ENCODE measurements at places on chromosomes 1 and 21.

GRCh38 chr1:159443066-159443750 lies 3.7 kb downstream of the OR10J1 start:
- DNase-seq: no peak

GRCh38 chr1:54579337-54579781 lies 31.3 kb downstream of the ACOT11 start:
- DNase-seq: no peak

GRCh38 chr1:50529510-50529909 lies 106.3 kb upstream of the DMRTA2 start:
- DNase-seq: no peak

DNA sequence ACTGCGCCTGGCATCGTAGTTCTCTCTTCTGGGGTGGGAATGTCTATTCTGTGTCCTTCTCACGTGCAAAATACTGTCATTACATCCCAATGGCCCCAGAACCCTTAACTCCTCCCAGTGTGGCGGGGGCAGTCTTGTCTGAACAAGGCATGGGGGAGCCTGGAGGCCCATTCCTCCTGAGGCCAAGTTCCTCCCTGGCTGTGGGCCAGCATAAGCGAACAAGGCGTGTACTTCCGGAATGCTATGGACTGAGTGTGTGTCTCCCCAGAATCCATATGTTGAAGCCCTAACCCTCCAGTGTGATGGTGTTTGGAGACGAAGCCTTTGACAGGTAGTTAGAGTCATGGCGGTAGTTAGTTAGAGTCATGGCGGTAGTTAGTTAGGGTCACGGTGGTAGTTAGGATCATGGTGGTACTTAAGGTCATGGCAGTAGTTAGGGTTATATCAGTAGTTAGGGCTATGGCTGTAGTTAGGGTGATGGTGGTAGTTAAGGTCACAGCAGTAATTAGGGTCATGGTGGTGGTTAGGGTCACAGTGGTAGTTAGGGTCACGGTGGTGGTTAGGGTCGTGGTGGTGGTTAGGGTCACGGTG lies 71.0 kb downstream of the PRKCZ start:
- no peak for DNase-seq

DNA sequence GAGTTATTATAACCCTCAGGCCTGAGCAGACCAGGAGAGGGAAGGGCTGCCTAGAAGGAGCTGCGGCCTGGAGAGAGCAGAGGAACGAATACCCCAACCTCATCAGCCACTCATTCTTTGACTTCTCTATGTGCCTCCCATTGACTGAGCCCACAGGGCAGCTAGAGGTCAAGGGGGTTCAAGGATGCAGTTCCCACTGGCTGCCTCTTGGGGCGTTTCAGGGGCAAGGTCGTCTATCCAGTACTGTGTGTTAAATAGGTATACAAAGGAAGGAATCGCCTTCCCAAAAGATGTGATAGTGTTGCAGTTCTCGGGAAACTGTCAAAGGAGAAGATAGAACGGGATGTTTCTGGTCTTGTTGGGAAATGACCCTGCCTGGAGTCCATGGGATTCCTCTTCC lies 250.6 kb downstream of the PRDM2 start:
- no peak for DNase-seq

DNA sequence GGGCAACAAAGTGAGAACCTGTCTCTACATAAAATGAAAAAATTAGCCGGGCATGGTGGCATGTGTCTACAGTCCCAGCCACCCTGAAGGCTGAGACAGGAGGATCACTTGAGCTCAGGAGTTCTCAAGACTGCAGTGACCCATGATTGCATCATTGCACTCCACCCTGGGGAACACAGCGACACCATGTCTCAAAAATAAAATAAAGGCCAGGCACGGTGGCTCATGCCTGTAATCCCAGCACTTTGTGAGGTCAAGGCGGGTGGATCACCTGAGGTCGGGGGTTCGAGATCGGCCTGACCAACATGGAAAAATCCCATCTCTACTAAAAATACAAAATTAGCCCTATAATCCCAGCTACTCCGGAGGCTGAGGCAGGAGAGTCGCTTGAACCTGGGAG lies 20.1 kb downstream of the ANKRD13C start:
- DNase-seq: no peak

DNA sequence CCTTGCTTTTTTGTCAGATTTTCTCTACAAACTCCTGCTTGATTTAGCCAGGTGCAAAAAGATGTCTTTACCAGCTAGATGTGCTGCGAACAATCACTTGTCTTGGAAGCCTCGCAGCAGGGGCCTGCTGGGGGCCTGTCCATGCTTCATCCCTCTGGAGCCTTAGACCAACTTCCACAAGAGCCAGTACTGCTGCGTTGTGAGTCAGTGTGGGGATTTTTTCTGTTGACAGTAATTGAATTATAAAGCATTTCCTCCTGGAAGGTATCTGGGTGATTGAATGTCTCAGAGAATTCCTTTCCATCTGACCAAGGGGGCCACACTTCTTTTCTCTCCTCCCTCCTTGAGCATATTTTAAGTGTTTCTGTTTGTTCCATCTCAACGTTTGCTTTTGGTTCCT lies 40.4 kb upstream of the LDLRAP1 start:
- DNase-seq: no peak

DNA sequence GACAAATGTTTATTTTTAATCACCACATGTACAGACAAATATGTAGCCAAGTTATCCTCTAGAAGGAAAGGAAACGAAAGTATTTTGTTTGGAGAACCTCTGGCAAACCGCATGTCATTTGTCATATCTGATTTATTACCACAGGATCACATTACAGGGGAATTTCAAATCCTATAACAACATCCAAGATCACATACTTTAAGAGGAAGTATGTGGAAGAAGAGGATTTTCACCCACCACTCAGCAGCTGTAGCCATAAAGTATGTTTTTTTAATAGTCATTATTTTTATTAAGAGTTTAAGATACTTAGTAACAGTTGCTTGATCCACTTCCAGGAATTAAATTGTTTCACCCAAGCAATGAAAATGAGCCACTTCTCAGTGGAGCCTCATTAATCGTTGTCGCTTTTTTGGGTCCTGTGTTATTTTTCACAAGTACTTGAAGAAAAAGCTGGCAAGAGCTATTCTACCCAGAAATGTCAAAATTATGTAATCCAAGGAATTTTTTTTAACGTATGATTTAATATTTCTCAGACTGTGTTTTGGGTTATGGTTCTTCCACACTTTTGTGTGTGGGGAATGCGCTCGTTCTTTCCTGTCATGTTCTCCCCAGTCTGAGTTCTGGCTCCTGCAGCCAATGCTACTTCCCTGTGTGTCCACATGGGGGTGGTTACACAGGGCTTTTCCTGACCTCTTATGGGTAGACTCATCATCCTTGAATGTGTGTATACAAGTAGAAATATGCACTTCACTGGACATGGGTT lies 6.9 kb downstream of the SERTAD4 start:
- DNase-seq: no peak

DNA sequence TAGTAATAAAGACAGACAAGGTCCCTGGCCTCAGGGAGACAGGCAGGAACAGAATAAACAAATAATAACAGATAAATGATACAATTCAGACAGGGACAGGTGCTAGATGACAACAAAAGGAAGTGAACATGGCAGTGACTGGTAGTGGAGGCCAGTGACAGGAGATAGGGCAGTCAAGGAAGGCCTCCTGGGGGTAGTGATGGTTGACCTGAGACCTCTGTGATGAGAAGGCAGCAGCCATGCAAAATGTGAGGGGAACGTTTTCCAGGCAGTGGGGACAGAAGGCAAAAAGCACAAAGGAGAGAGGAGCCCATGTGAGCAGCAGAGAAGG lies 18.5 kb downstream of the OPTC start:
- no peak for DNase-seq

- DNase-seq: no peak
Observed at GRCh38 chr1:35369922-35370671, 101.6 kb downstream of the ZMYM4 start.

DNA sequence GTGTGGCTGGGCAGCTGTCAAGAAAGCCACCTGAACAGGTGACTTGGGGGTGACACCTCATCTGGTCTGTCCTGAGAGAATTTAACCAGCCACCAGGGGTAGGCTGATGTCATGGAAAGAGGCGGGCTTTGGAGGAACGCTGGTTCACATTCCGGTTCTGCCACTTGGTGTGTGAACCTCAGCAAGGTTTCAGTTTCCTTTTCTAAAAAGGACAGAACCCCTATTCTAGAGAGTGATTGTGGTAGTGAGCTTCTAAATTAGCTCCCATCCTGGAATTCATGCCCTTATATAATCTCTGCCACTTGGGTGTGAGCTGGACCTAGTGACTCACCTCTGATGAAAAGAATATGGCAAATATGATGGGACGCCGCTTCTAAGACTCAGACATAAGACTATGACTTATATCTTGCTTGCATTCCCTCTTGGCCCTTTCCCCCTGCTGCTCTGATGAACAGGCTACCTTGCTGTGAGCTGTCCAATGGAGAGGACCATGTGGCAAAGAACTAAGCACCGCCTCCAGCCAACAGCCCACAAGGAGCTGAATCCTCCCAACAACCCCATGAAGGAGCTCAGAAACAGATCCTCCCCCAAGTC lies 332.1 kb downstream of the RRAGC start:
- DNase-seq: peak; percentile 24

DNA sequence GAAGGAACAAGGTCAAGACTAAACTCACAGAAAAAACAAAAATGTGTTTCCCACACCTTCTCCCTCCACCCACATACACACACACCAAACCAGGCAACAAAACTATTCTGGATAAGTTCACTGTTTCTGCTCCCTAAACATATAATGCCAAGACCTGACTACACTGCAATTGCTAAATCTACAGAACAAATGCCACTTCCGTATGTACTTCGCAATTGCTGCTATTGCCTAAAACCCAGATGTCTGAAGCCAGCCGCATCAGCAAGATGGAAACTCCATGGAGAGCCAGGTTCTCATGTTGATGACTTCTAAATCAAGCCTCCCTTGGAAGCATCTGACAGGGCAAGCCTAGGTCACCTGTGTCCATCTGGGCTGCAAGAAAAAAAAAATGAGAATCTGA lies 8.3 kb upstream of the AIM2 start:
- no peak for DNase-seq

DNA sequence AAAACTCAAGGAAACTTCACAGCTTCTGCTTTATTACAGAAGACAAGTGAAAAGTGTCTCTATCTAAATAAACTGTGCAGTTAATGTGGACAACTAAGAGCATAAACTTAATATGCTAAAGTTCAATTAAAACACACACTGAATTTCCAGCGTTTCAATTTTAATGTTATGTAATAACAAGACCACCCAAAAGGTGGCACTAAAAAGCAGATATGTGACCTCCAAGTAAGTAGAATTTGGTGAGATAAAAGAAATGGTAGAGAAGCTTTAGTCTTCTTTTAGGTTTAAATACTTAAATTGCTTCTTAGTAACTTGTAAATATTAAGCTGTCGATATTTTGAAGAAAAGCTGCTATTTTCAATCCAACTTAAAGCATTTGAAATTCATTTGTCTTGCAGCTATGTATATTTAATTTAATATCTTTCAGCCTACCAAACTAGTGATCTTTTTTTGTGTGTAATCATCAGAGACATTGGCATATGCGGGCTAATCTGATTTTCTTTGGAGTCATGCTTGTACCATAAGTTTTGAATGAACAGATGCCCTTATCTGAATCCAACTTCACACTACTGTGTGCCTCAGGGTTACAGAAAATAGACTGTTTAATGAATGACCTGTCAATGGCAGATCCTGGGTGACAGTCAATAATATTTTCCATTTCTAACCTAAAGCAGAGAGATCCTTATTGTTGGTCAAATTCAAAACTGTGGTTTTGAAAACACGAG lies 36.5 kb upstream of the ADAMTS1 start:
- no peak for DNase-seq

DNA sequence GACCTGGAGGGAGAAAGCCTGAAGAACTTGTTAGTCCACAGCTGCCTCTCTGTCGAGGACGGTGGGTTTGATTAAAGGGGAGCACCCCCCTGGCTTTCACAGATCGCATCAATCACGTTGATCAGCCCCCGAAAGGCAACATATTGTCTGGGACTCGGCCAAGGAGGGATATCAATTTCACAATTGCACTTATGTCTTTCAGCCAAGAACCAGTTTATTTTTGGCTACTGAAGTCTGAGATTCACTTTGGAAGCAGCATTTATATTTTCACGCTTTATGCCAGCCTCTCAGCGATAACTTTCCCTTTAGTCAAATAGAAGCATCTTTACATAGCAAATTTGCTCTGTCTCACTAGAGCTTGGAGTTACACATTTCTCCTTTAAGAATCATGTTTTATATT lies 253.2 kb upstream of the RRP15 start:
- no peak for DNase-seq

- no peak for DNase-seq
Observed at GRCh38 chr1:234529950-234530237, 50.9 kb upstream of the TARBP1 start.

DNA sequence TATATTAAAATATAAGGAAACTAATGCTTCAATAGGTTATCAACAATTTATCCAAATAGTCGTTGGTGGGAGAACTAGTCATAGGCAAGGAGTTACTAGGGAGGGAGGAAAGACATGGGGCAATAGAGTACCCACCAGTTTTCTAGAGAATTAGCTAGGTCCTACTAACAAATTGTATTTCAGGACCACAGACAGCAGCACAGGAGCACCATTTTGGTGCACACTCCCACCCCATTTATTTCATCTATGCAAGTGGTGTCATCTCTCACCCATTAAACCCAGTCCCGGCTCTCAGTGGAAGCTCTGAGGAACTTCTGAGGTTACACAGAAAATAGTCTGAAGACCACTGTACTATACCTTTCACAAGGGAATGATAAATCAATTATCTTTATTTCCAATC lies 89.0 kb upstream of the BCAR3 start:
- DNase-seq: no peak

- no peak for DNase-seq
Observed at GRCh38 chr1:119981986-119982815, 85.9 kb upstream of the ADAM30 start.

DNA sequence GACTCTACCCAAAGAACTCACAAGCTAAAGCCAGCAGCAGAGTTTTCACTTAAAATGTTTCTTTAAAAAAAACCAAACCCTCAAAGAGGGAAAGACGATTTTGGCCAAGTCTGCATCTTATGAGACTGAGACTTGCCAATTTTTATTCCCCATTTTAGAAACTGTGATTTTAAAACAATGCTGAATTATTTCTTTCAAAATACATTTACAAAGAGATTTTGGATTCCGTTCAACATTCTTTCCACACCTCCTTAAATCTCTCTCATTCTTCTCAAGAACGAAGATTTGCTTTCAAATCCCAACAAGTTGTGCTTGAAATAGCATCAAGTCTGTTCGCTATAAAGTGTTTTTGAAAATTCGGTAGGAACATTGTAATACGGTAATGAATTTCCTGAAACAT lies 133.9 kb upstream of the VANGL1 start:
- DNase-seq: no peak

GRCh38 chr1:93597709-93598108 lies 83.9 kb downstream of the BCAR3 start:
- no peak for DNase-seq

DNA sequence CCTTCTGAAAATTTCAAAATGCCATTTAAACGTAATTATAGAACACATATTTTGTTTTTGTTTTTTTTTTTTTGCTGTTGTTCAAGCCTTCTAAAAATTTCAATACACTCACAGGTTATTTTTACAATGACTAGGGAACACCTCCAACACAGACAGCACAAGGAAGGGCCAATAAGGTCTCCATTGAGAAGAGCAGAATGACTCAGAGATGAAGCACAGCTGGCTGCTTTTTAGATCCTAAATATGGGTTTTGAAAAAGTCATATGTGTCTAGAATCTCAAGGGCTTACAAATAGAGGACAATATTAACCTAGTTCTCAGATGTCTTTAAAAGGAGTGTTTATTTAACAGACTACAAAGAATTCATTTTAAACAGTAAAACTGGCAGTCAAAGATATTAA lies 104.6 kb downstream of the NEGR1 start:
- DNase-seq: no peak

- DNase-seq: no peak
Observed at GRCh38 chr1:217712925-217713597, 81.9 kb downstream of the SPATA17 start.

- no peak for DNase-seq
Observed at GRCh38 chr1:56532350-56532683, 47.0 kb downstream of the PLPP3 start.
